GM12864 (cell line): ENCODE measurements at places on chromosomes 13 and 19.
A peak's percentile ranks its signal among the peaks of the same experiment; 100 is the strongest.

GRCh38 chr19:55372316-55373081 is 2.2 kb upstream of the IL11 start:
- DNase-seq: no peak

- DNase-seq: no peak
These were observed 71.7 kb upstream of the GTF3A start for GRCh38 chr13:27352698-27353097.

DNA sequence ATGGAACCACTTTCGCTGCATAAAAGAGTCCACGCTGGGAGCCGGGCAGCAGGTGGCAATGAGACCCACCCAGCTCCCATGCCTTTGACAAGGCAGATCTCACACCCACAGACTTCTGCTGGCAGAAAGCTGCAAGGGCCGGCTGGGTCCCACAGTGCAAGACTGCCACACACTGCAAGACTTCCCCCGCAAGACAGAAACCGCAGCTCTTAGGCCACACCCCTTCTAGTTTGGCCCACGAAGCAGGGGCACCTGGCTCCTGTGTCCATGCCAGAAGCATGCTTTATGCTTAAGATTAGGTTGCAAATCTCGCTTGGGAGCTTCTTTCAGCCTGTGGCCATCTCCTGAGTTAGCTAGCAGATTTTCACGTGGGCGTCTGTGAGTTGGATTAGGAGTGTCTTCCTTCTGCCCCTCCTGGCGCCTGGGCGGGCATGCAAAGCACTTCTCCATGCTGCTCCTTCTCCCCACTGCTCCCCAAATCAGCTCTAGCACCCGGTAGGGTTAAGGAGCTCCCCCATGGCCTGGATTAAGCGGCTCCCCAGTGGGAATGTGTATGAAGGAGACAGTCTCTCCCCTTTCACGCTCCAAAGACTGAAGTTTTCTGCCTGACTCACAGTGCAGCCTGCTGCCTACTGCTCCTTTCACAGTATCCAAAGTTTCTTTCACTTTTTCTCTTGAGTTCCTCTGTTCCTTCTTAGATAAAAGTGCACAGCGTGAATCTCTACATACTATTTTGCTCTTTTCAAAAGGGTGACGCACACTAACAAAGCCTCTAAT is 17.7 kb downstream of the GPC6 start:
- no peak for DNase-seq

DNA sequence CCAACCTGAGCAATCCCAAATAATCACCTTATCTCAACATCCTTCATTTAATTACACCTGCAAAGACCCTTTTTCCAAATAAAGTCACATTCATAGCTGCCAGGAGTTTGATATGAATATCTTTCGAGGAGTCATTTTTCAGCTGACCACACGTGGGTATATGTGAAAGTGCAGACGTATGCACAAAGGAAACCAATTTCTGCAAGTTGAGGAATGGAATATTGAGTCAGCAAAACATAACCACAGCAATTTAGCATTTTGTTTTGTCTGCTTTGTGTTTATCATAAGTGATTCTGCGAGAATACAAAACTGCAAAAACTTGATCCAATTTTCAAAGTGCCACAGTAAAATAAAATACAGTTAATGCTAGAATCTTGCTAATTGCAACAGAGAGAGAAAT is 295.9 kb downstream of the SUCLA2 start:
- no peak for DNase-seq

- DNase-seq: no peak
These were observed at the start of gene KIR2DL4 for GRCh38 chr19:54803410-54803809. Gene KIR2DL4 (plus strand): TSS chr19:54803610. CDS start chr19:54803652, 42 bp downstream.

DNA sequence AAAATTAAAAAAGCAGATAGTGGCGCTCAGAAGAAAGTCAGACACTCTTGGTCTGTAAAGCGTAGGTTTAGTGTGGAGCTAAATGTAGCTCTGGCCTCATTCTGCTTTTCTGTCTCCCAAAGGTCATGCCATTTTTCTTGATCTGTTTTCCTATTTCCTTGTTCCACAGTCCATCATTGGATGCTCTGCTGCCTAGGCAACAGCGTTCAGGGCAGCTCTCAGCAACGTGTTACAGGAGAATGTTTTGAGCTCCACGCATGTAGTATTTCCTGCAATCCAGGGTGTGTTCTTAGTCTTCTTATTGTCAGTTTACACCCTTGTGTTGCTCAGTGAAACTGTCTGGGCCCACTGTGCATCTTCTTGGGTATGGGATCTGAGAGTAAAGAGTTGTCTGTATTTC is 46.0 kb upstream of the PCDH8 start:
- no peak for DNase-seq

DNA sequence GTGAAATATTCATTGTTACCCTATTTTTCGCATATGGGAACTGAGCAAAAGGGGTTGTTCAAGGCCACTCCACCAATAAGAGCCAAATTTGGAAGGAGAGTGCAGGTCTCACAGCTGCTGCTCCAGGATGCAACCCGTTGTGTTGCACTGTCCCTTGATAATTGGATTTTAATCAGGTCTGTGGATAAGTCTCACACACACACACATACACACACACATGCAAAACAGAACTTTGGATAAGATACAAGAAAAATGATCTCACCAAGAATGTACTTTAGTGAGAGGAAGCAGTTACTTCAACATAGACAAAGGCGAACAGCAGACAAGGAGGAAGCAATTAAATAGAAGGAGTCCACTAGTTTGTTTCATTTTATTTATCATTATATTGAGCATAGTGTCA is 127.3 kb upstream of the EDNRB start:
- no peak for DNase-seq

GRCh38 chr13:52061587-52061986 is 37.1 kb downstream of the UTP14C start:
- no peak for DNase-seq

GRCh38 chr13:43128504-43128961 is 105.1 kb downstream of the DNAJC15 start:
- no peak for DNase-seq

GRCh38 chr13:46520166-46520565 is 32.8 kb upstream of the LRCH1 start:
- DNase-seq: no peak

DNA sequence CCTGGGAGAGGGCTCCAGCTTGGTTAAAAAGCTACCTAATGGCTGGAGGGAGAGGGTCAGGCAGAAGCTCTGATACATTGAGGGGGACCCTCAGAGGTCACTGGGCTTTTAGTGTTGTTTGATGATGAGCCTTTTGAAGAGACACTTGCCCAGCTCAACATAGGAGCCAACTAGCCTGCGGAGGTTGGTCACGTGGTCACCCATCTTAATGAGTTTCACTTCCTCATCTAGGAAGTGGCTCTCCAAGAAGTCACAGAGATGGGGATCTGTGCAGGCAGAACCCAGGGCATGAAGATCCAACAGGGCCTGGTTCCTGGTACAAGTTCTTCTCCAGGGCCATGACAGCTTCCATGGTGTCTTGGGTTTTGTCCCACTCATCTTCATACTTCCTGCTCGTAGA is 33.4 kb downstream of the IPO5 start:
- DNase-seq: peak; percentile 31

GRCh38 chr13:111503376-111503775 is 182.9 kb downstream of the TEX29 start:
- DNase-seq: no peak

DNA sequence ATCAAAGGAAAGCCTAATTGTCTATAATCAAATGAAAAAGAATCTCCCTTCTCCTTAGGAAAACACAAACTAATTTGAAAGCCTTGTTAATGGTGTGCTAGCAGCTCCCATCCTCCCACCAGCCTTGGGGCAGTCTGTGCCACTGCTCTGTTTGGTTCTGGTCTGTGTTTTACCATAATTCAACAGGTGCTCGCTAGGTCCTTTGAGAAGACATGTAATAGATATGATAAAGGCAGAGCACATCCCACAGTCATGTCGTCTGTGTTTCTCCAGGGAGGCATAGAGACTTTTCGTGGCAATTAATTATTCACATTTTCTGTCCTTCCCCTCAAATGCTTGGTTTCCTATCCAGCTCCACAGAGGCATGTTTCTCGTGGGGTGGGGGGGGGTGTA is 23.8 kb downstream of the FAM124A start:
- DNase-seq: no peak

GRCh38 chr13:43260999-43261398 is 237.6 kb downstream of the DNAJC15 start:
- no peak for DNase-seq

- DNase-seq: no peak
These were observed at the start of gene UNC13A for GRCh38 chr19:17687857-17688784. Gene UNC13A (minus strand): TSS chr19:17688354. CDS start chr19:17688199, 155 bp downstream.

- DNase-seq: no peak
These were observed 88.0 kb downstream of the PCCA start for GRCh38 chr13:100176801-100177400.

DNA sequence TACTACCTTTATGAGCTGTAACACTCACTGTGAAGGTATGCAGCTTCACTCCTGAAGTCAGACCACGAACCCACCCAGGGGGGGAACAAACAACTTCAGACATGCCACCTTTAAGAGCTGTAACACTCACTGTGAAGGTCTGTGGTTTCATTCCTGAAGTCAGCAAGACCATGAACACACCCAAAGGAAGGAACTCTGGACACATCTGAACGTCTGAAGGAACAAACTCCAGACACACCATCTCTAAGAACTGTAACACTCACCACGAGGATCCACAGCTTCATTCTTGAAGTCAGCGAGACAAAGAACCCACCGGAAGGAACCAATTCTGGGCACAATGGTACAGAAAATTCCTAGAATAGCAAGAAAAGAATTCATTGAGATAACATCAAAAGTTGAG is 1796.5 kb upstream of the MIR17HG start:
- no peak for DNase-seq

DNA sequence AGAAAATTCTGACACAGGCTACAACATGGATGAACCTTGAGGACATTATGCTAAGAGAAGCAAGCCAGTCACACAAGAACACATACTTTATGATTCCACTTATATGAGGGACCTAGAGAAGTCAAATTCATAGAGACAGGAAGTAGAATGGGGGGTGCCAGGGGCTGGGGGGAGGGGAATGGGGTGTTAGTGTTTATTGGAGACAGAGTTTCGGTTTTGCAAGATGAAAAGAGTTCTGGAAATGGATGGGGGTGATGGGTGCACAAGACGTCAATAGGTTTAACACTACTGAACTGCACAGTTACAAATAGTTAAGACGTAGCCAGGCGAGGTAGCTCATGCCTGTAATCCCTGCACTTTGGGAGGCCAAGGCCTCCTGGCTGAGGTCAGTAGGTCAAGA is 3.5 kb upstream of the ZNF787 start:
- no peak for DNase-seq

GRCh38 chr19:18833141-18833476 is 1.4 kb downstream of the UPF1 start:
- DNase-seq: no peak

GRCh38 chr19:6720369-6721137 is at the start of gene C3:
Gene C3 (minus strand): TSS chr19:6720650. CDS start chr19:6720589, 61 bp downstream.
- no peak for DNase-seq

GRCh38 chr13:73355134-73355533 is 296.3 kb downstream of the KLF5 start:
- DNase-seq: no peak

DNA sequence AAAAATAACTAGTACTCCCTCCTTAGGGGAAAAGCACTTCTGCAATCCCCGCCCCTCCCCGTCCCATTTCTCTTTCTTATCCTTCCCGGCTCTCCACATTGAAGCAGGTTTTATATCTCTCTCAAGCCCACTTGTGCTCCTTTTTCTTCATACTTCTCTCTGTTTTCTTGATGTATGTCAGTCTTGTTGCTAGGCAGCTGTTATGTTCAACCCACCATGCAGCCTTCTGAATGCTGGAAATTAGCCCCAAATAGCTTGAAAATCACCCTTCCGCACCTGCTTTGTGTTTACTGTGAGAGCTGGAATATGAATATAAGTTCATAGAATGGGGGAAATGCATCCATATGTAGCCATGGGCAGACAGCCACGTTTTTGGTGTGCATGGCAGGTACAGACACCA is 461.4 kb downstream of the MYO16 start:
- no peak for DNase-seq

DNA sequence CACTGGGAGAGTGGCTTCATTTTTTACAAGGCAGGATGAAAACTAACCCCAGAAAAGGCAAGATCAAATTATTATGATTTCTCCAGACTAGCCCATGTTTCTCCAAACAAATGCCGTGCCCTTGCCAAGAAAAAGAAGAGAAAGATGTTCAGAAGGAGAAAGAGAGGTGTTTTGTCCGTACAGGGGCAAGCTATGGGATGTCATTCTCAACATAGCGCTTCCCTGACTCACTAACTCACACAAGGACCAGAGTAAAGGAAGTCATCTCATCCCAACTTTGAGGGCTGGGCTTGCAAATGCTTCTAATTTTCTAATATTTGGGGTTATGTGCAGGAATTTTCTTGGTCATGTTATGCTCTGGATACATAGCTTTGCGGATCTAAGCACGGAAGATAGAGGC is 224.2 kb upstream of the MAB21L1 start:
- DNase-seq: no peak

DNA sequence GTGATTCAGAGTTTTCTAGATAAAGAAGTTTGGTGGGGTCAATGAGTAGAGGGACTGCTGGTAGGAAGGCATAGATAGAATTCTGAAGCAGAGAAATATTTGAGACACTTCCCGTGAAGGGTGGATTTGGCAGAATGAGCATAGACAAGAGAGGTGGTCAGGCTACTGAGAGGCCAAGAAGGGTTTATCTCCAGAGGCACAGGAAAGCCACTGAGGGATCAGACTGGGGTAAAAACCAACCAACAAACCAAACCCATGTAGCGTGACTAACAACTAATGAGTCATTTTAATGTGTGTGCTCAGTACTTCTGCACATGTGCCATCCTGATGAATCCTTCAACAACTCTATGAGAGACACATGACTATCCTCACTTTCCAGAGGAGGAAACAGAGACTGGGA is 60.0 kb upstream of the SERP2 start:
- no peak for DNase-seq

DNA sequence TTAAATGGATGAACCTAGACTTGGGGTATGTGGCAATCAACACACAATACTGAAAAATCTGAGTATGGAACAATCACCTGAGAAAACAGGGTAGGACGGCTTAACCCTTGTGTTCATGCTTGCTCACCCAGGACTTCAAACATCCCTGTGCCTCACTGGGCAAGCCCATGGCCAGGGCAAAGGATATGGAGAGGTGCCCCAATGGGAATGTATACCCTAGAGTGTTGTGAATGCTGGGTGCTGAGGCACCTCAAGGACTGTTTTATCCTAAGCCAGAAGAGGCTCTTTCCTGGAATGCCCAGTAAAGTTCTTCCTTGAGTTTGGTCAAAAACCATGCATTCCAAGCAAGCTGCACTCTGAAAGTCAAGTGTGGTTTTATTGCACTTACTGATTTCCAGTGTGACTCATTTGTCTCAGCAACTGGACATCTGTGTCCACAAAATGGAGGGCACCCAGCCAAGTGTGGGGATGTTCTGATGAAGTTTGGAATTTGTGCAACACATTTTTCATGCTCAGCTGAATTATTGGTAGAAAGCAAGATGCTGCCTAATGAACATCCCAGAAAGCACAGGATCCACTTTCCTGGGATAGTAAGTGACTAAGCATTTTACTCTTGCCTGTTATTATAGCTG is 531.3 kb downstream of the RFC3 start:
- no peak for DNase-seq

- no peak for DNase-seq
These were observed 235.0 kb upstream of the SOX21 start for GRCh38 chr13:94947392-94947791.
